ENCODE measurements at places on chromosomes 1 and 21. TPM values are rescaled to one million over a fixed set of nuclear protein-coding genes. Genes with fewer than 3 reads are reported as not detected.
A peak's percentile ranks its signal among the peaks of the same experiment; 100 is the strongest.

- DNase-seq: no peak
These were observed 280.5 kb upstream of the SGIP1 start for GRCh38 chr1:66253330-66253921.

DNA sequence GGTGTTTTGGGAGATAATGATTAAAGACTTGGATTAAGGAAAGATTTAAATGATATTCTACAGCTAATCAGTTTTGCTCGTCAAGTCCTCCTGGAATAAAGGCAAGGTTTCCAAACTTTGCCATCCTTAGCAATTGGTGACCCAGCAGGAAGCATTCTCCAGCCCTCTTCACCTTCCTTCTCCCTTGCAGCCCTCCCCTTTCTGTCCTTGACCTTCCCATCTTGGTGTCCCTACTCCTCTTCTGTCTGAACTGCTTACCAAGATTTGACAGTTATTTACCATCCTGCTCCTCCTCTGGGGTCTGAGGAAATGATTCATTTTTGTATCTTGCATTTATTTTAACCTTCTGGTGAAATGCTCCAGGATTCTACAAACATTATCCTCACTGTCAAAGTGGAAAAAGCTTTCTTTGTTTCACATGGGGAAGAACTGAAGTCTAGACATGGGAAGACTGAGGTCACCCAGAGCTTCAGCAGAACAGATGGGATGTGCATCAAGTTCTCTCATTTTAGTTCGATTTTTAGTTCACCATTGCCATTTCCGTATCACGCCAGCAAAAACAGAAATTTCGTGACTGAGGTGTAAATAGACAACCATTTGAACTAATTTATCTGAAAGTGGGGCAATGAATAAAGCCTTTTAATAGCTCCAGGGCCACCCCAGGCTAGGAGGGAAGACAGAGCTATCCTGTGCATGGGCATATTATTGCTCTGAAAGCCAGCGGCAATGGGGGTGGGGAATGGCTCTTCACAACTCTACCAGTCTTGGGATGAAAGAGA lies 504.4 kb upstream of the PLXNA2 start:
- no peak for DNase-seq

DNA sequence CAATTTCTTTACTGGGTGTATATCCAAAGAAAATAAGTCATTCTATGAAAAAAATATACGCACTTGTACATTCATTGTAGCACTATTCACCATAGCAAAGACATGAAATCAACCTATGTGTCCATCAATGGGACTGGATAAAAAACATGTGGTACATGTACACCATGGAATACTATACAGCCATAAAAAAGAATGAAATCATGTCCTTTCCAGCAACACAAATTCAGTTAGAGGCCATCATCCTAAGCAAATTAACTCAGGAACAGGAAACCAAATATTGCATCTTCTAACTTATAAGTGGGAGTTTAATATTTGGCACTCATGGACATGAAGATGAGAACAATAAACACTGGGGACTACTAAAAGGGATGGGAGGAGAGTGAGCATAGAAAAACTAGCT lies 325.7 kb downstream of the TGFB2 start:
- DNase-seq: no peak

The SPRR4 gene
- not detected for total RNA-seq

DNA sequence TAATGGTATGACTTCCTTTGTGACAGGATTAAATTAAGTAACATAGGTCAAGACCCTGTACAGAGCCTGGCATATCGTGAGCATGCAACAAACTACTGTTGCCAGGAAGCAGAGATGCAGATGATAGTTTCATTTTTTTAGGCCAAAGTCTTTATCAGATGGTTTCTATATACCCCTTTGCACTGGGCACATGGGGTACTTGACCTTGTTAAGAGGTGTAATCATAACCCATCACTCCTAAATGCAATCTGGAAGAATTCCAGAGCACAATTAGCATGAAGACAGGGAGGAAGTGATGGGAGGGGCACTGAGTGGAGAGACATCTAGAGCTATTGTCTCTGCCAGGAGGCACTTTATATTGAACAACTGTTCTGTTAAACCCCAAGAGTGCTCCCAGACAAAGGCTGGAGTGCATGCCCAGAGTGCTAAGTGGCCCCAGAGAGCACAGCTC lies 22.1 kb downstream of the ZBTB17 start:
- no peak for DNase-seq

DNA sequence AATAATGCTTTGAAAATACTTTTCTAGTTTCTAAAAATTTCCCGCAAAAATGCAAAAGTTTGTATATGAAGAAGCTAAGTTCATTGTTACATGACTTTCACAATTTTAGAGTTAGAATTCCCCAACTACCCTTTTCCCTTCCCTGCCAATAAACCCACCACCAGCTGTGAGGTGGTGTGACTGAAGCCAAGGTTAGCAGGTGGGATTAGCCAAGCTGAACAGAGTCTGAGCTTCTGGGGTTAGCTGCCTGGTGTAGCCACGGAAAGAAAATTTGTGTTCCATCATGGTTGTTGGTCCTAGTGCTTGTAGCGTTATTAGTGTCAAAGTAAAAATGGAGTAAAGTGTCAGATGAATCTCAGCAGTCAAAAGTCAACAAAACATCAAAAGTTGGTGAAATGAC lies 110.9 kb downstream of the ASTN1 start:
- DNase-seq: no peak

The C1orf105 gene
- 18.0 TPM for total RNA-seq

- DNase-seq: no peak
These were observed 32.4 kb downstream of the ERICH3 start for GRCh38 chr1:74641161-74641560.

GRCh38 chr1:235050911-235051360 lies 77.7 kb downstream of the TOMM20 start:
- peak; percentile 68 for DNase-seq

- DNase-seq: no peak
These were observed 357.8 kb upstream of the SGIP1 start for GRCh38 chr1:66176012-66176715.

GRCh38 chr1:239831577-239832355 lies 259.9 kb upstream of the FMN2 start:
- DNase-seq: no peak

GRCh38 chr1:217599154-217599553 lies 31.7 kb downstream of the GPATCH2 start:
- DNase-seq: no peak

DNA sequence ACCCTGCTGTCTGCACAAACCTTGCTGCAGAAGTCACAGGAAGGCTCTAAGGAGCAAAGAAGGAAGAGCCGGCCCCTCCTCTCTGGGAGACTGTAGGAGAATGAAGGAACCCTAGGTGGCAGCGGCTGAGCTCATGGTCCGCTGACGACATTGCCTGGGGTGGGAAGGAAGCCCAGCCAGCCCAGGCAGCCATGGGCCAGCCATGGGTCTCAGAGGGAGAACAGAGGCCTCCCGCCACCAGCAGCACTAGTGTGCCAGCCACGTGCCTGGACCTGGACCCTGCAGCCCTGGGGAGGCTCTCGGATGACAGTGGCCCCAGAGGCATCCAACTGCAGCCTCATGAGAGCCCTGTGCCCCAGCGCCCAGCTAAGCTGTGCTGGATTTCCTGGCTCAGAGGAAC lies 49.2 kb upstream of the POFUT2 start:
- DNase-seq: no peak

GRCh38 chr21:43269440-43269839 lies 100.6 kb downstream of the CRYAA start:
- DNase-seq: no peak

The PTPN7 gene
- 0.41 TPM for total RNA-seq

- DNase-seq: peak; percentile 73
These were observed 2.1 kb upstream of the PEX10 start for GRCh38 chr1:2414297-2414958.

The SZT2 gene
- total RNA-seq: 22.8 TPM

GRCh38 chr1:118504867-118505266 lies 319.8 kb upstream of the SPAG17 start:
- DNase-seq: no peak

DNA sequence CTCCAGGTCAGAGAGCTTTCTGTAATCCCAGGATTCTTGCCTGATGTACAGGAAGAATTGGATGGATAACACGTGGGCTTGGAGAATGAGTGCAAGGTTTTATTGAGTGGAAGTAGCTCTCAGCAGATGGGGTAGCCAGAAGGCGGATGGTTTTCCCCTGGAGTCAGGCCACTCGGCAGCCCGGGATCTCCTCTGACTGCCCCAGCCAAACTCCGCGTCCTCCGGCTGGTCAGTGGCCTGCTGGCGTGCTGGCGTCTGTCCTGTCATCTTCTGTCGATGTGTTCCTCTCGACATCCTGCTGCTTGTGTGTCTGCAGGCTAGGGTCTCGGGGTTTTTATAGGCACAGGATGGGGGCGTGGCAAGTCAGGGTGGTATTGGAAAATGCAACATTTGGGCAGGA lies 27.4 kb upstream of the GJA9 start:
- no peak for DNase-seq

- no peak for DNase-seq
These were observed 236.9 kb downstream of the TTLL7 start for GRCh38 chr1:83762039-83762365.

DNA sequence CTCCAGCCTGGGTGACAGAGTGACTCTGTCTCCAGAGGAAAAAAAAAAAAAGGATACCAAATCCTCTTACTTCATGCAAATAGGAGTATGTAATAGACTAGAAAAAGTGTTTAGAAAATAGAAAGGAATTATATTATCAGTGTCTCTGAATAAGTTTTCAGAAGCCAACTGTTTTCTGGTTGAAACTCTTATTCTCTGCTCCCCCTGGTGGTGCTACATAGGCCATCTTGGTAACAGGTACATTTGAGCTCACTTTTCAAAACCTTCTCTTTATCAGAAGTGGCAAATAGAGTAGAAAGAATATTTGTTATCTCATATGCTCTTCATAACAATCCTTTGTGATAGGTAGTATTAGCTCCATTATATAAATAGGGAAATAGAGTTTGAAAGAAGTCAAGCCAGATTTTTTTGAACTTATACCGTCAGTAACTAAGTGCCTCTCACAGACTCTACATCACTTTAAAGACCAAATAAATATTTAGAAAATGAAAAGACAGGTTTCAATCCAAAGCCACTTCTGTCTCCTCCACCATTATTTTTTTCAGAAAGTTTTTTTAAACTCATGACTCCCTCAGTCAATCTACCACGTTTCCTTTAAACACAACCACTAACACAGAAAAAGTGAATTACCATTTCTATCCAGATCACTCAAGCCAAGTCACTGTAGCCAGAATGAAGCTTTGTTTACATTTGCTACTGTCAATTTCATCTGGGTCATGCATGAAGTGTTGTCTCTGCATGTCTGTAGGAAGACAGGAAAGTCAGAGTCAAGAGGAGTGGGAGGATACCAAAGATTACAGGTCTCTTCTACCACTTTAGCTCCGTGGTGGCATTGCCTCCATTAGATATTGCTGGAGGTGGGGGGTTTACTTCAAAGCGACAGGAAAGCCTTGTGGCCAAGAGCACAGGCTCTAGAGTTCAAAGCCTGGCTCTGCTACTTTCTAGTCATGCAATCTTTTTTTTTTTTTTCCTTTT lies 45.6 kb downstream of the IL23R start:
- DNase-seq: no peak

The TSPAN2 gene
- total RNA-seq: 17.4 TPM

- no peak for DNase-seq
These were observed 3.7 kb downstream of the RGS18 start for GRCh38 chr1:192161976-192162375.

The MFAP2 gene
- 8.6 TPM for total RNA-seq

The SPATA1 gene
- total RNA-seq: 0.67 TPM

GRCh38 chr21:46060596-46061061 lies 37.3 kb upstream of the COL6A2 start:
- peak; percentile 91 for DNase-seq

The TAS1R1 gene
- not detected for total RNA-seq

DNA sequence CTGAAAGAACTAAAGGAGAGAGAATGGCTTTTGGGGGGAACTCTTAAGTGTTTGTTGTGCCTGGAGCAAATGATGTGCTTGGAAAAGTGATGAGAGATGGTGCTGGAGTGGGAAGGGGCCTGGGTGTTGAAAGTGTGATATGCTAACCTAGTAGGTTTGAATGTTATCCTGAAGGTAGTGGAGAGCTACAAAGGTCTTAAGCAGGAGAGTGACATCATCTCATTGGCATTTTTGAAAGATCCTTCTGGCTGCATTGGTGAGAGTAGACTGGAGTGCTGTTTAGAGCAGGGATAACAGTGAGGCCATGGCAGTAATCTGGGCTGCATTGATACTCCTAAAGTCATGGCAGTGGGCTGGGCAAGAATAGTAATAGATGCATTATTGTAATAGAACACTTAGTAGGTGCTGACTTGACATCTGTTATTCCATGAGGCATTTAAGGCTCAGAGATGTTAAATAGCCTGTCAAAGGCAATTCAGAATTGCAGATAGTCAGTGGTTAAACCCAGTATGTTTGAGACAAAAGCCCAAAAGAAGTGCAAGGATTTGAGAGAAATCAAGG lies 44.5 kb downstream of the MDM4 start:
- no peak for DNase-seq

DNA sequence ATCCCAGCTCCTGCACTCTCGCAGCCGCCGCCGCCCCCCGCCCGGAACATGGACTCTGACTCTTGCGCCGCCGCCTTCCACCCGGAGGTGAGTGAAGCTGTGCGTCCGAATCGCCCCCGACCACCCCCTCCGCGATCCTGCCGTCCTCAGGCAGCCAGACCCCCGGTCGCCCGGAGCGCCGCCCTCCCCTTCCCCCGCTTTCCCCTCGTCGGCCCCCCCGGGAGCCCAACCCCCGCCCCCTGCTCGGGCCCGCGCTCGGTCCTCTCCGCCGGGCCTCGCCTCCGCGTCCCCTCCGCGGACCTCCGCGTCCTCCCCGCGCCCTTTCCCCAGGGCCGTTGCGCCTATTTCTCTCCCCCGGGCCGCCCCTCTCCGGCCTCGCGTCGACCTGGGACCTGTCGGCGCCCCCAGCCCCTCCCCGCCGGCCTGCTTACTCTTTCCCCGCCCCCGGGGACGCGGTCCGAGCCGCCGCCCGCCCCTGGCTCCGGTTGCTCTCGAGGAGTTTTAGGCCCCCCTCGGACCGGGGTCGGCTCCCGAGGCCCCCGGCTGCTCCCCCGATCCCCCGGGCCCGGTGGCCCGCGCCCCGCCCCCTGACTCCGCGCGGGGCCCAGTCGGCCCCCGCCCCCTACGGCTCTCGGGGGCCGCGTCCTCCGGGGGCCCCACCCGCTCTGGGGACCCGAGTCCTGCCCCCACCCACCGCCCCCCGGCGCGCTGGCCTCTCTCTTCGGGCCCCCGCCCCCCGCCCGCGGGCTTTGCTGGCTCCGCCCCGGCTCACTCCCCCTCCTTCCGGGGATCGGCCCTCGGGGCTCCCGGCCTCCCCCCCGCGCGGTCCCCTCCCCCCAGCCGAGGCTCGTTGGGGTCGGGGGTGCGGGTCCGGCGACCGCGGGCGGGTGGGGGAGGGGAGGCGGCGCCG lies 743 bp downstream of the PHF13 start:
- no peak for DNase-seq

DNA sequence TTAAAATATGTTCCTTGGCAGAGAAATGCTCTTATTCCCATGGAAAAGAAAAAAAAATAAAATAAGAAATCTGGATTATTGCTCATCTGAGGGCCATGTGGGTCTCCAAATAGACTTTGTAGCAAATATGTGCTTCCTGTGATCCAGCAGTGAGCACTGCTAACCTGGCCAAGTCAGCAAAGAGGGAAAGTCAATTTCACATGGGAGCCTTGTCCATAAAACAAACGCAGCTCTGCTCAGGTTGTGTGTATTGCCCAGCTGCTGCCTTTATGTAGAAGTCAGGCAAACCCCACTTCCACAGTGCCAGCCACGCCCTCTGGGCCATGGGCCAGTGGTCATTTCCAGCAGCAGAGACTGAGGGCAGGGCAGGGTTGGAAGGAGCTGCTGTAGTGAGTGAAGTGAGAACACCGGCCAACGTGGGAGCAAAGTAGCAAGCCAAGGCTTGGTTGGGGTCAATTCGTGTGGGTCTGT lies 174.3 kb downstream of the LYPLAL1 start:
- DNase-seq: peak; percentile 66

GRCh38 chr1:165281207-165281901 lies 75.2 kb downstream of the LMX1A start:
- no peak for DNase-seq

- peak; percentile 95 for DNase-seq
These were observed 26.1 kb downstream of the ETS2 start for GRCh38 chr21:38831526-38832467.

All from right atrium auricular region (tissue), 2 donors.